Activated gamma-delta T cell treated with anti-CD3 and anti-CD28 coated beads, Interleukin-2, amount 50 U/mL, for 16 hours (primary cell): ENCODE measurements at places on chromosomes 3 and 15.

GRCh38 chr3:70905491-70905890 is 593.1 kb upstream of the MDFIC2 start:
- no peak for DNase-seq

- no peak for DNase-seq
Observed at GRCh38 chr15:70319466-70319865, 221.7 kb upstream of the TLE3 start.

DNA sequence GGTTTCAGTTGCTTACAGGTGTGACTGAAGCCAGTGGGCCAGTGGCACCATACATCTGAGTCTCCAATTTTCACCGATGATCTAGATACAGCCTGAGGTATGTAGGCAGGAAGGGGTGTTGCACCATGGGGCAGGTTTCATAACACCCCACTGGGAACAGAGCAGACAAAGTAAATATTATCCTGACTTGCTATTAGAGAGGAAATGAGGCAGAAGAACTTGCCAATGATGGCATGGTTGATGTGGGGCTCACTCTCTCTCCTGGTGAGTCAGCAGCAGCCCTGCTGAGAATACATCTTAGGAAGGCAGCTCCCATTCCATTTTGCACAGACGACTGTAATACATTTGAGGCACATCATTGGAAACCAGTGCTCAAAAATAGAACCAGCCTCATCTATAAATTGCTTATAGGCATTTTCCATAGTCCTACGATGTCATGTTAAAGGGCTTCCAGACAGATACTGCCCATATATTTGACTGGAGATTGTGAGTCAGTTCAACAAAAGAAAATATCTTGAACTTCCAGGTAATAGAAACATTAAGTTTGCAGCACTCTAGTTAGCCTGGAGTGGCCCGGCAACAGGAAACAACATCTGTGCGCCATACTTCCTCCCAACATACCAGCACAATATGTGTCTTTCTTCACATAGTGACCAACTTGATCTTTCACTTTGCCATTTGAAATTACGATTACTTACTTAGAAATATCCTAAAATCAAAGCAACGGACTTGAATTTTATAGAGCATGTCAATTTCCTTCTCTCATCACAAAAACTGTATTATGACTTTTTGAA is 175.5 kb downstream of the NECTIN3 start:
- DNase-seq, result no peak

- DNase-seq, result no peak
Observed at GRCh38 chr3:21860082-21860475, 109.1 kb upstream of the ZNF385D start.

DNA sequence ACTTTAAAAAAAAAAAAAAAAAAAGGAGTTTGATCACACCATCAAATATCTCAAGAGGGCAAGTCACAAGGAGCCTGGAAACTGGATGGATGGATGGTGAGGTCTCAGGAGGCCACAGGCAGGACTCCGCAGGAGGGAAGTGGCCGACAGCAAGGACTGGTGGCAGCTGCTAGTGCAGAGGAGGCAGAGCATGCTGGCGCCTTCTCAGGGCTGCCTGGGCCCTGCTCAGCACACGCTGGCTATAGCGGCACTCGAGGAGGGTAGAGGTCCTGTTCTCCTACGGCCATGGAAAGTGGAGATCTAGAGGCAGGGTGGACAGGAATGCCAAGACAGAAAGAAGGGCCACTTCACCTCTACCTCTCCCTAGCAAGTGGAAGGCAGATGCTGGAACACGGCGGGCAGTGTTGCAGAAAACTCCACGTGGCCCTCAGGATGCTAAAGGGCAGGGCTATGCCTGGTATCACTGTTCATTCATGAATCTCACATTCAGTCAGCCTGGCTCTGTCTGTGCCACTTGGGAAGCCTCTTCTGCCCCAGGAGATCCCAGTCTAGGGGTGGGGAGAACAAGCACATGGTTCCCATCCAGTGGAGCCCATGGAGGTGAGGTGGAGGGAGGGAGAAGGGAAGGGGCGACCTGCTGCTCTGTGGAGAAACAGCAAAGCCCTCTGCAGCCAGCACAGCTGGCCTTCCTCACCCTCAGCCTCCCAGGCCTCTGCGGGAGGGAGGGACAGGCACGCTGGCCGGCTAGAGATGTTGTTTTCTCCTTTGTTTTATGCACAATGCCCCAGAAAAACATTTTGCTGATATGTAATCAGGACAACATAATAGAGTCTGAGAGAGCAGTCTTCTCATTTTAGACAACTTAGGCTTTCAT is 71.0 kb downstream of the OXNAD1 start:
- DNase-seq, result no peak

DNA sequence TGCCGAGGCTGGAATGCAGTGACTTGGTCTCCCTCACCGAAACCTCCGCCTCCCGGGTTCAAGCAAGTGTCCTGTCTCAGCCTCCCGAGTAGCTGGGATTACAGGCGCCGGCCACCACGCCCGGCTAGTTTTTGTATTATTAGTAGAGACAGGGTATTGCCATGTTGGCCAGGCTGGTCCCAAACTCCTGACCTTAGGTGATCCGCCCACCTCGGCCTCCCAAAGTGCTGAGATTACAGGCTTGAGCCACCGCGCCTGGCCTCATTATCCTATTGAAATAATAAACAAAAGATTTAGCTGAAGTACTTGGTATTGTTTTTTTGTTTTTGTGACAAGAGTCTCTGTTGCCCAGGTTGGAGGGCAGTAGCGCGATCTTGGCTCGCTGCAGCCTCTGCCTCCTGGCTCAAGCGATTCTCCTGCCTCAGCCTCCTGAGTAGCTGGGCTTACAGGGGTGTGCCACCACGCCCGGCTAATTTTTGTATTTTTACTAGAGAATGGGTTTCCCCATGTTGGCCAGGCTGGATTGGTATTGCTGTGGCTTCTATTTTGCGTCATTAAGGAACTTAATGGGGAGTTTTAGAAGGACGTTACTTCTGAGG is 1.5 kb downstream of the RPL35A start:
- DNase-seq, result no peak

DNA sequence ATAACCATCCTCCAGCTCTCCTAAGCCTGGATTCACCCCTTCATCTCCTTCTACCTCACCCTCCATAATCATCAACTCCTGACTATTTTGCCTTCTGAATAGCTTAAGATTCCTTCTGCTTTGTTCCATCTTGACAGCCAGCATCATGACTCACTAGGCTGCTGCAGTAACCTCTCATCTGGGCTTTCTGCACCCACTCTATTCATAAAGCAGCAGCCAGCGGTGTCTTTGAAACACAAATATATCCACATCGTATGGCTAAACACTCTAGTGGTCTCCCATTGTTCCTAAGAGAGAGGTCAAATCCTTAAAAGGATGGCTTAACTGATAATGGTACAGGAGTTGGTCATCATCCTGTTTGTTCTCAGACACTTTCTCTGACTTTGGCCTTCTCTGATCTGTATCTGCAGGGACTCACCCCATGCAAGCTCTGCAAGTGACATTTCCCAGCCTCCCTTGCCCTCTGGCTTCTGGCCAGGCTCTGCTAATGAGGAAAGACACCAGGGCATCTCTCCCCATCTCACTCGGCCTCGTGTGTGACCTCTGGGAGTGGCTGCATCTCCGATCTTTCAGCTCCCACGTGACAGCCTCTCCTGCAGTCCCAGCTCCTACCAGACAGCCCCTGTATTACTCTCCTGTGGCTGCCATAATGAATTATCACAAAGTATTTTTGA is 6.2 kb downstream of the GRK7 start:
- DNase-seq, result no peak
